Mesothelial cell of epicardium (in vitro differentiated cells): ENCODE measurements at places on chromosomes 4 and X.

DNA sequence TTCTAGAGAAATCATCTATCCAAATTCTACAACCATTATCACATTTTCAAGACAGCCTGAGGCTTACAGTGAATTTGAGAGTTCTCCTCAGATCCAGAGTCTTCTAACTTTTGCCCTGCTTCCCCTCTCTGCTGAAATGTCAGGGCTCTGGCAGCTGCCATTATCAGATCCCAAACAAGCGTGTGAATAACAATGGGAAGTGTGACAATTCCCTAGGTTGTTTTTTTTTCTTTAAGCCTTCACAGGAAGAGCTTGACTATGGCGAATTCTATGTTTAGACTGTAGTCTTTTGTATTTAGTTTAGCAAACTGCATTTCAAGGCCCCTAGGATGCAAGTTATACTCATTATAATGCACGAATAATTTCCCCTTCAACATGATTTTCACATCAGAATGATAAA is 61.3 kb upstream of the KDR start:
- no peak for DNase-seq

DNA sequence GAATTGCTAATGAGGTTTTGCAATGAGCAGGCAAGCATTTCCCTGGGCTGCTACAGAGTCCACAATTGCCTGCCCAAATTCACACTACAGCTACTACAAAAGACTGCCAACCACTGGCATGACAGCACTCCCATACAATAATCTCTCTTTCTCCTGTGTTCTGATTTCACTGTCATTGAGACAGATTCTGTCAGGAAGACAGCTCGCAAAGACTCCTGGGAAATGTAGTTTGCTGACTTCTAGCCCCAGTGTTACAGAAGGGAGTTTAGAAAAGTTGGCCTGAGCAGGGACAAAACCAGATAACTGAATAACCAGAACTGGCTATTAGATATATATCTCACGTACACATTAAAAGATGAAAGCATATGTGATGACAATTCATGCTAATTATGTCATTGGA is 1231.3 kb upstream of the PRKX start:
- DNase-seq, result no peak

- DNase-seq, result no peak
Observed at GRCh38 chrX:152028579-152028978, 54.1 kb upstream of the GABRE start.

DNA sequence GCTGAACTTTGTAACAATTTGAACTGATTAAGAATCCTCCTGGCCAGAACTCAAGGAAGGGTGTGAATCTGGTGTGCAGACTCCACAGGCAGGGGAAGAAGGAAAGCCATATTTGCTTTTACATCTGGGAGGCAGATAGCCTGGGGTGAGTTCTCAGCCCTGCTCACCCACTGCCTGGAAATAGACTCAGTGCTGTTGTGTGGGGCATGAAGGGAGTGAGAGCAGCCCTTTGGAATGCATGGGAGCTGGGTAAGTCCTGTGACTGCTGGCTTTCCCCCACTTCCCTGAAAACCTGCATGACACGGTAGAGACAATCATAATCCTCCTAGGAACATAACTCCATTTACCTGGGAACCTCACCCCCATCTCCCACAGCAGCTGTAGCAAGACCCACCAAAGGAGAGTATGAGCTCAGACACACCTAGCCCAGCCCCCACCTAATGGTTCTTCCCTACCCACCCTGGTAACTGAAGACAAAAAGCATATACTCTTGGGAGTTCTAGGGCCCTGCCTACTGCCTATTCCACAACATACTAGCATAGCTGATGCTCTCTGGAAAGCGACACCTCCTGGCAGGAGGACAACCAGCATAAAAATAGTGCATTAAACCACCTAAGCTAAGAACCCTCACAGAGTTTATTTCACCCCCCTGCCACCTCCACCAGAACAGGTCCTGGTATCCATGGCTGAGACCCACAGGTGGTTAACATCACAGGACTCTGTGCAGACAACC is 59.3 kb upstream of the UBQLN2 start:
- no peak for DNase-seq
